Stimulated activated naive CD4-positive, alpha-beta T cell (primary cell): ENCODE measurements at places on chromosomes 16 and 17.

DNA sequence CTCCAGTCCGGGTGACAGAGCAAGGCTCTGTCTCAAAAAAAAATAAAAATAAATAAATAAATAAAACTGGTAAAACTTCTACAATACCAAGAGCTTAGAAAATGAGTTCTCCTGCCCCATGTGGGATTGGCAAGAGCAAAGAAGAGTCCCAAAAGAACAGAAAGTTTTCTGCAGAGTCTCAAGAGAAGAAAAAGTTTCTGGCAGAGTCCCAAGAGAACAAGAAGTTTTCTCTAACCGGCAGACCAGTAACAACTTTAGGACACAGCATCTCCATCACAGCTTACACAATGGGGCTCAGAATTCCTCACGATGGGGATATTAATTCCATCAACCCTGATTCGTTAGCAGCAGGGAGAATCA lies 1.1 kb downstream of the SLC39A11 start:
- DNase-seq = no peak

DNA sequence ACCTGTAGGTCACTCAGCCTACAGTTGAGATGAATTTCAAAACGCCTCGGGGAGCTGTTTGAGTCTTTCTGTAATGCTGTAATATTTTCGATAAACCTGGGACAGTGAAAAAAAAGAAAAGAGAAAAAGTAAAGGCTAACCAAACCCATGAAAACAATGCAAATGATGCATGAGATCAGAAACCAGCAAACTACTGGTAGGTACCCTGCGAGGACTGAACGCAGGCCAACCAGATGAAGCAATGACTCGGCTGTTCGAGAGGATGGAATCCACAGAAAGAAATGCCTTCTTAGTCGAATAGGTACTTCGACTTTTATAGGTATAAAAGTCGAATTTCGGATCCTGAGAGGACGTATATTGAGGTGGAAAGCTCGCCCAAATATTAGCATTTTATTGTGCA lies 509 bp upstream of the ATAD5 start:
- DNase-seq = no peak

GRCh38 chr16:183005-183404 lies 2.7 kb downstream of the HBQ1 start:
- DNase-seq = no peak

DNA sequence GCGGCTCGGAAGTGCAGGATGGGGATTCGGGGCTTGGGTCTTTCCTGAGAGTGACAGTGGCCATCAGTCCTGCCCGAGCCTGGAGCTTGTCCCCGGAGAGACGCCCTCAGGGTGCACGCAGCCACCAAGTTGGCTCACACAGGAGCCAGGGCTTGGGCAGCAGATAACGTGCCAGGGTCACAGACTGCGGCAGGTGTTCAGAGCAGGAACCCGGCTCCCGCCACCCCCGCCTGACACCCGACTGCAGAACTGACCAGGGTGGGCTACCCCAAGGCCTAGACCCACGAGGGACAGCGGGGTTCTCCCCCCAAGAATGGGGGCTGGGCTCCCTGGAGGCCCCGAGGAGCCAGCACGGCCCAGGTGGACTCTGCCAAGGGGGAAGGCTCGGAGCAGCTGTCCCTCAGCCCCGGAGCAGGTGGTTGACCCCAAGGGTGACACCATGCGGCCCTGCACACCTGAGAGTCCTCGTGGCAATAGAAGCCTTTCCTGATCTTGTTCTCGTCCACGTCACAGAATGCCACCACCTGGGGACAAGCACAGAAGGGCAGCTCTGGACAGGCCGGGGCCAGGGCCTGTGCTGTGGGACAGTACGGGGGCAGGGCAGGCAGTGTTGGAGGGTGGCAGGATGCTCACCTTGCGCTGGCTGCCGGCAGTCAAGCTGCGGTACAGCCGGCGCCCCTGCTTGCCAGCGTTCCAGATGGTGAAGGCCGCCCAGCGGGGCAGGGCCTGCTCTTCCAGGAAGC lies 117.1 kb upstream of the ZNF750 start:
- DNase-seq = no peak

DNA sequence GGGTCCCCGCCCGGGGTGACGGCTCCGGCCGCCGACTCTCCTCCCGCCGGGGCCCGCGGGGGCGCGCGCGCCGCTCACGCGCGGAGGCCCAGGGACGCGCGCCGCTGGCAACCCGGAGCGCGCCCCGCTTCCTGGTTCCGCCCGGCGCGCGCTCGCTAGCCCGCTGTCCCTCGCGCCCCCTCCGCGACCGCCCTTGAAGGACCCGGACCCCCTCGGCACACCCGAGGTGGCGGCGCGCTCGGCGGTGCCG lies at the start of gene STAT5B:
Gene STAT5B (minus strand): TSS at position 33 of the 250 bp plus-strand sequence. CDS start 44,264 bp downstream, outside the sequence.
- peak; percentile 74 for DNase-seq

DNA sequence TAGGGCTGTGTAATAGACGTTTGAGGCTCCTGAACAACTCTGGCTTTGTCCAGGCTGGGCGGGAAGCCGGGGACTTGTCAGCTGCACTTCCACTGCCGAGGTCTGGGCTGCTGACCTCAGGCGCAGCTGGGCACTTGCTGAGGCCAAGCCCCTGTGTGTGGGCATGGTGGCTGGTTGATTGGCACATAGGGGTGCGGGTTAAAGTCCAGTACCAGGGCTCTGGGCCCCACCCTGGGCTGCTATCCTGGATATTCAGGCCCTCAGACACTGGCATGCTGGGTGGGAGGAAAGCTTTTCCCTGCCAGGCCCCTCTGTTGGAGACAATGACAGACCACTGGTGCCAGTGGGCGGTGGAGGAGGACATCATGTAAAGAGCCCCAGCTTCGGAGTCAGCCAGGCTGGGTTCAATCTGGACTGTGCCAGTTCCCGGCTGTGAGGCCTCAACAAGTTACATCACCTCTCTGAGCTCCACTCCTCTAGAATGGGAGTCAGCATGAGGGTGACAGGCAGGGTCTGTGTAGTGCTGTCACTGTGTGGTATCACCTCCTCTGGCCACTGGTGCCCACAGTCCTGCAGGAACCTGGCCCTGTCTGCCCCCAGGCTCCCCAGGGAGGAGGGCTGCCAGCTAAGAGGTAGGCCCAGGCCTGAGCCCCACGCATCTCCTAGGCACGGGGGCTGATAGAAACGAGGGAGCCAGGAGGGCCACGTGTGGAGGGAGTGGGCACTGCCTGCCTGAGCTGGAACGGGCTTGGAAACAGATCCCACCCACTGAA lies 42.5 kb downstream of the PSME3IP1 start:
- DNase-seq = no peak

DNA sequence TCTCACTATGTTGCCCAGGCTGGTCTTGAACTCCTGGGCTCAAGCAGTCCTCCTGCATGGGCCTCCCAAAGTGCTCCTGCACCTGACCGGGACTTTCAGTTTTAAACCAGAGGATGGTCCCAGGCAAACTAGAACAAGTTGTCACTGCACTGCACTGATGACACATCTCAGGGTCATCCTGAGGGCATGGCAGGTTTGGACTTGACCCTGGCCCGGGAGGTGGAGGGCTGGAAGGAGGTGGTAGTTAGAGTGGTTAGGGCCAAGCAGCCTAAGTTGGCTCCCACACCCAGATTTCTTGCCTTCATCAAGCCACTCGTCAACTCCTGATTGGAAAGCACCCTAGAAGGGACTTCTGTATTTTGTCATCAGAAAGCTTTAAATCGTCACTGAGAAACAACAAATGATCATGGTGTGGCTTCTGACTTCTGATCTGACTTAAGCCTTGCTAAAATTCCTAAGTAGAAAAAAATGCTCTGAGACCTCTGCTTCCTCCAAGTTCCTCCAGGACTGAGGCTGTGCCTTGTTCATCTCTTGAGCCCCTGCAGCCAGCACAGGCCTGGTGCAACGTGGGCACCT lies 43.5 kb downstream of the EMP2 start:
- no peak for DNase-seq

DNA sequence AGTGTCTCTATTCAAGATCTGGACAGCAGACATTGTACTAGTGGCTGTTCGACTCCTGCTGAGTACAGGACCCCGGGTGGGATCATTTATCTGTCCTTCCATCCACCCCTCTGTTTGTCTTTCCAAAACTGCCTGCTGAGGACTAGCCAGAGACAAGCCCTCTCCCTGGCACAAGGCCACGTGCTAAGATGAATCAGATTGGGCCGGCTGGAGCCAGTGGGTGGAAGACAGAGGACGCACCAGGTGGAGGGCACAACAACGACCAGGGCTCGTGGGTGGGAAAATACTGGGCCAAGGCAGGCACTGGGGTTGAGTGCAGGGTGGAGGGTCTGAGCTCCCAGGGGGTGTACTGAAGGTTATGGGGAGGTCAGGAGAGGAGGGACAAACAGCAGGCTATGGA lies 1.4 kb upstream of the CA7 start:
- DNase-seq = no peak

DNA sequence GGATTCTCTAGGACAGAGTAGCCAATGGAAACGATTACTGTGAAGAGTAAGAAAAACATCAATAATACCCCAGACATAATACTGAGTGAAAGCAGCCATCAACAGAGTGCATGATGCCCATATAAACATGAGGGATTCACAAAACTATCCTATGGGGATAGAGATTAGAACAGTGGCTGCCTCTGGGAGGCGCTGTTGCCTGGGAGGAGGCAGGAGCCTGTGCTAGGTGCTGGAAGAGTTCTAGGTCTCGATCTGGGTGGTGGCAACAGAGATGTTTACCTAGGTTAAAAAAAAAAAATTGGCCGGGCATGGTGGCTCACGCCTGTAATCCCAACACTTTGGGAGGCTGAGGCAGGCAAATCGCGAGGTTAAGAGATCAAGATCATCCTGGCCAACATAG lies 7.9 kb downstream of the FA2H start:
- no peak for DNase-seq

DNA sequence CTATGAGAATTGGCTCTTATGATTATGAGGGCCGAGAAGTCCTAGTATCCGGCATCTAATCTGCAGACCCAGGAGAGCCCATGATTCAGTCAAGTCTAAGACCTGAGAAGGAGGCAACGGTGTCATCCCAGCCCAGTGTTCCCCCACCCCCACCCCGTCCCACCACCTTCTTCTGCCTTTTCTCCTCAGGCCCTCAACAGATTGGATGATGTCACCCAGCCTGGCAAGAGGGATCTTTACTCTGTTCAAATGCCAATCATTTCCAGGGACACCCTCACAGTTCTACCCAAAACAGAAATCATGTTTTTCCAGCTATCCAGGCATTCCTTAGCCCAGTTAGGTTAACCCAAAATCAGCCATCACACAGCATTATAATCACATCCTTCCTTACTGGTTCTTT lies 10.0 kb upstream of the GAA start:
- no peak for DNase-seq
